Kidney tubule cell (primary cell): ENCODE measurements at places on chromosomes 6 and 20.

- no peak for DNase-seq
Measured at GRCh38 chr6:77123527-77123926, 339.8 kb downstream of the HTR1B start.

- no peak for DNase-seq
Measured at GRCh38 chr20:31981784-31982183, 13.8 kb downstream of the XKR7 start.

- no peak for DNase-seq
Measured at GRCh38 chr6:125611573-125612344, 137.7 kb upstream of the HEY2 start.

DNA sequence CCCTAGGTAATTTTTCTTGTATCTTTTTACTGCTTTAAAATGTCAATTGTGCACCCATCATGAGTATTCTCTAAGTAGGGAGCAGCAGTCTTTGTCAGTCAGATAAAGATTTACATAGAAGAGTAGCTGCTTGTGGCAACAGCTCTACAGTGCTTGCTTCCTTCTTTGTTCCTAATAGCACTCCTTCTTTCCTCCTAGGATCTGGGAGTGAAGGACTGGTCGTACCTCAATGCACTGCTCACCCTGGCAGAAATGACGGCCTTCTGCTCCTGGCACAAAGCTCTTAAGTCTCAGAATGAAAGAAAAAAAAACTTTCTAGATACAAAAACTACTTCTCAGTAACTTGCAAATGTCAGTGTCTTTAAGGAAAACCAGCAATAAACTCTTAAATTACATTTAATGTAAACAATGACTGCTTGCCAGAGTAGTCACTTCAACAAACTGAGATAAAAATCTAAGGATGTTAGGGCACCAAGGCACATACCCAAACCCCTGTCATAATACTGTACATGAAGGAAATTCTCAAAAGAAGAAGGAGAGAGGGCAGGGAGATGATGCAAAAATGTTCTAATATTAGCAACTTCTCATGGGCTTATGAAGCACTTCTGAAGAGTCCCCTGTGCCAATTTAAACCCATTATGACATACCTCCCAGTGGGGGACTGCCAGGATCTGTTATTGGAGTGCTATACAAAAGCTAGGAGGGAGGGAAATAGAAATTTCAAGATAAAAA, 34.0 kb downstream of the NCOA6 start:
- peak; percentile 25 for DNase-seq
